Transverse colon (tissue), 4 donors: ENCODE measurements at places on chromosomes 16 and 17. TPM values are rescaled to one million over a fixed set of nuclear protein-coding genes. Genes with fewer than 3 reads are reported as not detected.

GRCh38 chr17:78915872-78916632 is 9.1 kb downstream of the TIMP2 start:
- DNase-seq: peak; percentile 55

DNA sequence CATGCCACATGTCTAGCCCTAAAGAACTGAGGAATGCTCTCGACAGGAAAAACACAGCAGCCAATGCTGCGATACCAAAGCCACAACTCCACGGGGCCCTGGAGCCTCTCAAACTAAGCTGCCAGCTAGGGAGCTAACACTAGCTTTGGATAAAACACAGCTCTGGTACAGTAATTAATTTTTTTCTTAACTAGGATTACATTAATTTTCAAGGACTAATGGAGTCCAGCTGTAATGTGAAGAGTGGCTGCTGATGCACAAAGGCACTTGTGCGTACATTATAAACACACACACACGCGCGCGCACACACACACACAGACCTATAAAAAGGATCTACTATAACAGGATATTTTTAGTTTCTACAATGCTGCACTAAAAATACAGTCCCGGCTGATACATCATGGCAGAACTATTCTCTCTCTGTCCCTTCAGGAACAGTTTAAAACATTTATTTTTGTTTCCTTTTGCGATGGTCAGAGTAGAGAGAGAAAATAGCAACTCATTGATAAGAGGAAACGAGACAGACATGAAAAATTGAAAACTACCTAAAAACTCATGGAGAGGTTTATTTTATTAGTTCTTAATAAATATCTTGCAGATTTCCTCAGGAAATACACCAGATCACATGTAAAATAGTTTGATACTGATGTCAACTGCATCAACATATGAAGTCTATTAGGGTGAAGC is 88.5 kb downstream of the SMG6 start:
- DNase-seq: peak; percentile 36

Gene KRTAP2-1
- not detected for total RNA-seq

Gene CACNG4
- total RNA-seq: 1.9 TPM
